ENCODE measurements at places on chromosomes 1 and 21.

DNA sequence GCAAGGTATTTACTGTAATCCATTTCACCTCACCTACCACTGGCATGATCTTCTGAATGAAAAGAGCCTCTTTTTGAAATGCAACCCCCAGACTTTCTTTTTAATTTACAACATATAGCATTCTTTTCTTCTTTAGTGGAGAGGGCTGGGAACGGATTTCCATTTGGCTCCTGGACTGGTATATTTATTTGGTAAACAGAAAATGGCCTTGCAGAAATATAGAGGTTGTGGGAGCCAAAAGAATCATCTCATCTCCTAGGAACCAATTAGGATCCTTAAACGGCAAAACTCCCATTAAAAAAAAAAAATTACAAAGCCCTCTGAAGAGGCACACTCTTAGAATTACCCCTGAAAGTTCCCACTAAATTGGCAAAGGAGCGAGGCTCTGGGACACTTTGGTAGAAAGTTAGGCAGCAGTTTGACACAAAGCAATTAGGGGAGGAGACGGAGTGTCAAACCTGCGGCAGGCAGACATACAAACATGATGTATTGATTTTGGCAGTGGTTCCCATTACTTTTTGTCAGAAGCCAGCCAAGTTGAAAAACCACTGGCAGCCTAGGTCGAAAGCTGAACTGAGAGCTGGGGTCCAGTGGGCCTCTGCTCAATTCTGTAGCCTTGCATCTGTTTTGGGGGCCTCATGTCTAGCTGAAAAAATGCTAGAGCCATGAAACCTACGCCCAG is 135.1 kb upstream of the MAGI3 start:
- no peak for DNase-seq

DNA sequence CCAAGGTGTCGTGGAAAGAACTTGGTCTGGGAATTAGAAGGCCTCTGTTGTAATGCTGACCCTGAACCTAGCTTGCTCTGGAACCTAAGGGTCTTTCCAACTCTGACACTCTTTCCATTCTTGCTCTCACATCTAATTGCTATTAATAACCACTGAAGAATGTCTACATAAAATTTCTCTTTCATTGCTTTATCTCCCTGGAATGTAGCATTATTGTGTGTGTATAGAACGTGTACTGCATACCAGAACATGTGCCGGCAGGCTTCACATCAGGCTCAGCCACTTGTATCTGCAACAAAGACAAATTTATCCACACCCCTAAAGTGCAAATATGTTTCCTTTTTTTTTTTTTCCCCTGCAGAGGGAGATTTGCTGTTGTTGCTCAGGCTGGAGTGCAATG is 13.9 kb upstream of the LAX1 start:
- no peak for DNase-seq

DNA sequence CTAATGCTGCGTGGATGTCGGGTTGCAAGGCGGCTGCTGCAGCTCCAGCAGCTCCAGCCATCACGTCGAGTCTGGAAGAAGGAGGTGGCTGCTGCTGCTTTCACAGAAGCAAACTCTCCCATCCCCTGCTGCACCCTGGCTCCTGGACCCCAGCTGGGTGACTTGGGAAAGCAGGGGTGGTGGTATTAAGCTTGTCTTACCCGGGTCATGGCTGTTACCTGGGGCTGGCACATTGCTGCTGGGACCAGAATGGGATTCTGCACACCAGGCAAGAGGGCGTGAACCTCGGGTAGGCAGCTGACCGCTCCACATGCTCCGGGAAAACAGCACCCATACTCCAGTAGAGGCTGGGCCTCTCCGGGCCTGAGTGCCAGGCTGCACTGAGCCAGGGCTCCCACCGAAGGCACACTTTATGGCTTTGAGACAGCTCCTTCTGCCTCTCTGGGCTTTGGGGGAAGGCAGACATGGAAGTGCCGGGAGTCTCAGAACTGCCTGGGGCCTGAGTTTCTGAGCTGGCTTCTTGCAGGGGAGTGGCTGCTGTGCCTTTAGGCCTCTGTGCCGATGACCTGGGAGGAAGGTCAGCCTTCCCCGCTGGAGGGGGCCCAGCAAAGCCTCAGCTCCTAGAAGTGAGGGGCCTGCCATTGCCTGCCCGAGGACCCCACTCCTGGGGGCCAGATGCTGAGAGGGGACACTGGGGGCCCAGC is 1.2 kb downstream of the SMIM1 start:
- no peak for DNase-seq

DNA sequence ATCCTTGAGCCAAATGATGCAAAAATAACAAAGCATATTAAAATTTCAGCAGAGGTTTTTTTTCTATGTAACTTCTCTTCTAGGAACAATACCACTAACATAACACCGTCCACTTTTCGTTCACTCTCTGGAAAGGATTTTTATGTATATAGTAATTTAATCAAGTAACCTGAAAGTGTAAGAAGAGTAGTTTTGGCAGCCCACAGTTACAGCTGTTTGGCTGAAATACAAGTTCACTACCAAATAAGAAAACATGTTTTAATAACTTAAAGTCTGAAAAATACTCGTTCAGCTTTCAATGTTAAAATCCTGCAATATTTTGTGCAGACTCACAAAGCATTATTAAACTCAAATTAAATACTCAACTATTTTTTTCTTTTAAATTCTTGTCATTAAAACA is 896.8 kb upstream of the ADGRL4 start:
- no peak for DNase-seq

DNA sequence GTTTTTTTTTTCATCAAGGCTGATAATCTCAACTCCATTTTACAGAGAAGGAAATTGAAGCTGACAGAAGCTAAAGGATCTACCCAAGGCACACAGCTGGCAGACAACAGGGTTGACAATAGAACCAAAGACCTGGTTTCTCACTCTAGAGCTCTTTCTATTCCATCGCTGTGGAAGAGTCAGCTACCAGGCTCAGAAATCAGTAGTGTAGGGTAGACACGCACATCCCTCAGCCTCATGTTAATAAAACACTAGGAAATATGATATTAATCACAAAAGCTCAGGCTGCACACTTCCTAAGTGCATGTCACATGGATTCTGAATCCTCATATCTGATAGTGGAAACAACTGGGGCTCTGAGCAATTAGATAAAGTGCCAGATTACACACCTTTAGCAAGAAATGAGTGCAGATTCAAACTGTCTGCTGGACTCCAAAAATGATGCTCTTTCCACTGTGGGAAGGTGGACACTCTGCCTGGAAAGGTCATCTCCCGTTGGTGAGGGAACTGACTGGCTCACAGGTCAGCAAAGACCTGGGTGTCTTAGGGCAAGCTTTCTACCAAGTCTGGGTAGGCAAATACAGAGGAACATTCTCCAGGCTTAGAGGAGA is 139.1 kb downstream of the TGFBR3 start:
- no peak for DNase-seq

DNA sequence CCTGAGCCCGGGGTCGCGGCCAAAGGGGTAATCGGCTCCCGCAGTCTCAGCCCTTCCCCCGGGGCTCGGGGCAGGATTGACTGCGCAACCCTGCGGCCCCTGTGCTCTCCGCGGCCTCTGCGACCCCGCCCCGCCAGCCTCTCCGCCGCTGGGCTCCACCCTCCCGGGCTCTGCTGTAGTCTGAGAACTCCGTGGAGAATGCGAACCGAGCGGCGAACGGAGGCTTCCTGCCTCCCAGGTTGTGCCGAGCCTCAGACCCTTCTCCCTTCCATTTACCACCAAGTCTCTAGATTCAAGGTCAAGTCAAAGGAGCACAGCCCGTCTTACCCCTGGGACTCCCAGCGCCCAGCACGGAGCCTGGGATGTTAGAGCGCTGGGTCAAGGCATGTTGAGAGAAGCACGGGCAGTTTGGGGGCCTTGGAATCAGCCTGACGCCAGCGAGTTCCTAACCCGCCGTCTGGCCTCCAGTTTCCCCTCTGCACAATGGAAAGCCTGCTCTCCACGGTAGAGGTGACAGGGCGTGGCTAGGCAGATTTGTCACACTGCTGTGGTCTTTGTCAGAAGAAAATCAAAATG is 3.0 kb downstream of the ATP2B4 start:
- no peak for DNase-seq

- DNase-seq: no peak
Measured at GRCh38 chr1:177969825-177970371, at the start of gene SEC16B. SEC16B (minus strand) TSS chr1:177970058; CDS start chr1:177967981, 2,077 bp downstream.

DNA sequence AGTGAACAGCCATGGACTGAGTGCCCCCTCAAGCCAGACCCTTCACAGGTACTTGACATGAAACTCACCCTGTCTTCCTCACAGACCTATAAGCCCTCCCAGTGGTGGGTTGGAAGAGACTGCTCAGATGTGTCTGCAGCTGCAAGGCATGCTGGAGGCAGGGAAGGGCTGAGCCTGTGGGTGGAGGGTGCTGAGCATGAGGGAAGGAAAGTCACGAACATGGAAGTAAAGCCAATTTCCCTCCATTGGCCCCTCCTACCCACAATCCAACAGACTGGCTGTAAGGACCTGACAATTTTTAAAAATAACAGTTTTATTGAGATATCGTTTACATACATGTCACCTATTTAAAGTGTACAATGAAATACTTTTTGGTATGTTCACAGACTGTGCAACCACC is 44.1 kb downstream of the RCSD1 start:
- DNase-seq: no peak
